ENCODE measurements at places on chromosomes 5 and 9. TPM values are rescaled to one million over a fixed set of nuclear protein-coding genes. Genes with fewer than 3 reads are reported as not detected.

- H3K36me3 ChIP-seq, result no peaks in the 10 kb centered on the region
- peaks cover 9% of the 10 kb centered on the region for H3K4me1 ChIP-seq
- H3K4me3 ChIP-seq, result peak overlapping the region; percentile 99
- H3K27ac ChIP-seq, result peak overlapping the region; percentile 75
- H3K27me3 ChIP-seq, result no peaks in the 10 kb centered on the region
Observed at GRCh38 chr5:218457-219291, 554 bp downstream of the SDHA start.

DNA sequence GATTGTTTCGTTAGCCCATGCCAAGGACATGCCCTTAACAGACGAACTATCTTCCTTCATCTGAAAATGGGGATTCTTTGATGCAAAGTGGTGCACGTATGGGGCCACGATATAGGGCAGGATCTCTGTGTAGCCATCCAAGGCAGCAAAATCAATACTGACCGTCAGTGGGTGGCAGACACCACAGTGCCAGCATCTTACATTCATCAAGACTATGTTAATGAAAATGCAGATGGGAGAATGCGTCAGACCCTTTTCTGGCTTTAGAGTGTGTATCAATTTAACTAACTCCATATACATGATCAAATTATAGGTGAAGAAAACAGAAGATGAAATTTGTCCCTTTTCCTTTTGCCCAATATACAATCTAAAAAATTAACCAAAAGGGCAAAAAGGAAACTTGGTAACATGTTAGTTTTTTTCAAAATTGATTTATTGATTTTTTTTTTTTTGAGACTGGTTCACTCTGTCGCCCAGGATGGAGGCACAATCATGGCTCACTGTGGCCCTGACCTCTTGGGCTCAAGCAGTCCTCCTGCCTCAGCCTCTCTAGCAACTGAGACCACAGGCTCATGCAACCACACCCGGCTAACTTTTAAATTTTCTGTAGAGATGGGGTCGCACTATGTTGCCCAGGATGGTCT lies 169.2 kb upstream of the SPRY4 start:
- H3K27ac ChIP-seq, result no peak overlapping the region
- H3K36me3 ChIP-seq, result no peaks in the 10 kb centered on the region
- H3K4me1 ChIP-seq, result no peaks in the 10 kb centered on the region

DNA sequence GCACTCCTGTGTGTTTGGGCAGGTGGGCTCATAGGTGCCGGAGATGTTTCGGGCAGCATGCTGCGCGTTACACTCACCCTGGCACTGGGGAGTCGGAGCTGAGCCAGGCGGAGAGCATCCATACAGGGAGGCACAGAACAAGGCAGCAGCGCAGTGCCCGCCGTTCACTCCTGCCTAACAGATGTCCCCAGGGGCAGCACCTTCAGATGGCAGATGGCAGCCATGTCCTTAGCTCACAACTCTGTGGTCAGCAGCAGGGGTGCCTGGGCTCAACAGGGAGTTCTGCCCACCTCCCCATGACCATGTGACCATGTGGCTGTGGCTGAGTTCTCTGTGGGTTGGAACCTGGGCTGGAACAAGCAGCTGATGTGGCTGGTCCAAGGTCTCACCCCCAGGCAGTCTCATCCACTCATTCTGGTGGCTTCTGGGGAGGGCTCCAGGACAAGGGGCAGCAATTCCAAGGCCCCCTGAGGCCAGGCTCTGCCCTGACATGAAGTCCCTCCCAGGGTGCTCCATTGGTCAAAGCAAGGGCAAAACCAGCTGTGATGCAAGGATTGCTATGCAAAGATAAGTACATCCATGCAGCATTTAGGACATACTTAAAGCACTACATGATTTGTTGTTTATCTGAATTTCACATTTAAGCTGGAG lies 64.2 kb downstream of the MRPL36 start:
- no peak overlapping the region for H3K27ac ChIP-seq
- H3K4me1 ChIP-seq, result no peaks in the 10 kb centered on the region
- no peaks in the 10 kb centered on the region for H3K27me3 ChIP-seq
- H3K36me3 ChIP-seq, result no peaks in the 10 kb centered on the region
- H3K4me3 ChIP-seq, result no peak overlapping the region

GRCh38 chr5:149684371-149684770 lies 45.7 kb upstream of the PPARGC1B start:
- DNase-seq, result no peak
- no peaks in the 10 kb centered on the region for H3K27me3 ChIP-seq
- H3K27ac ChIP-seq, result no peak overlapping the region
- no peak overlapping the region for H3K4me3 ChIP-seq
- H3K4me1 ChIP-seq, result peaks cover 9% of the 10 kb centered on the region

DNA sequence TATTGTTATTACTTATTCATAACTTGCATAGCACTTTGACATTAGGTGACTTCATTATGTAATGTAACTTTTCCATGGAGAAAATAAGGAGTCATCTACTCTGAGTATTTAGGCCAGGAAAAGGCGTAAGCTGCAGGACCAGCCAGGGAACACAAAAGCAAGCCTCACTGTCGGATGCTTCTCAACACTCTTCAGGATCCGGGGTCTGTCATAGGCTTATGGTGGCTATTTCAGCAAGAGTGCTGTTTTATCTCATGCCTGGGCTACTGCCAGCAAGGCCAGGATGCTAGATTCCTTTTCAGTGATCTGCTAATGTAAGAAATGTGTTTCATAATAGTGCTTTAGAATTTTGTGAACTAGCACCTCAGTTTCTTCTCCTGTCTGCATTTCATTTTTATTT lies 162.4 kb downstream of the CHSY3 start:
- H3K27me3 ChIP-seq, result no peaks in the 10 kb centered on the region
- H3K27ac ChIP-seq, result no peak overlapping the region
- no peak overlapping the region for H3K4me3 ChIP-seq
- DNase-seq, result no peak

- H3K27ac ChIP-seq, result no peak overlapping the region
- H3K4me3 ChIP-seq, result no peak overlapping the region
- H3K4me1 ChIP-seq, result no peaks in the 10 kb centered on the region
- no peak for DNase-seq
- H3K27me3 ChIP-seq, result no peaks in the 10 kb centered on the region
- H3K36me3 ChIP-seq, result no peaks in the 10 kb centered on the region
Observed at GRCh38 chr5:164680216-164680615, 1174.8 kb downstream of the MAT2B start.

- no peak overlapping the region for H3K27ac ChIP-seq
- H3K36me3 ChIP-seq, result no peaks in the 10 kb centered on the region
Observed at GRCh38 chr5:97915106-97915505, 732.1 kb upstream of the RIOK2 start.

GRCh38 chr9:14347406-14348122 lies 33.6 kb upstream of the NFIB start:
- DNase-seq, result no peak
- no peaks in the 10 kb centered on the region for H3K27me3 ChIP-seq
- H3K36me3 ChIP-seq, result no peaks in the 10 kb centered on the region
- H3K4me1 ChIP-seq, result no peaks in the 10 kb centered on the region
- H3K4me3 ChIP-seq, result no peak overlapping the region

- no peaks in the 10 kb centered on the region for H3K27me3 ChIP-seq
- H3K4me3 ChIP-seq, result no peak overlapping the region
- peaks cover 7% of the 10 kb centered on the region for H3K4me1 ChIP-seq
- H3K27ac ChIP-seq, result no peak overlapping the region
- DNase-seq, result no peak
Observed at GRCh38 chr5:71892641-71893365, 173.7 kb downstream of the CARTPT start.

- no peaks in the 10 kb centered on the region for H3K36me3 ChIP-seq
- H3K27me3 ChIP-seq, result no peaks in the 10 kb centered on the region
- no peak overlapping the region for H3K4me3 ChIP-seq
- DNase-seq, result no peak
- H3K27ac ChIP-seq, result no peak overlapping the region
Observed at GRCh38 chr5:123546657-123547056, 34.7 kb downstream of the CSNK1G3 start.

- peak overlapping the region; percentile 79 for H3K27ac ChIP-seq
- no peak overlapping the region for H3K4me3 ChIP-seq
- no peaks in the 10 kb centered on the region for H3K36me3 ChIP-seq
- no peaks in the 10 kb centered on the region for H3K27me3 ChIP-seq
Observed at GRCh38 chr5:72451741-72452505, 55.3 kb downstream of the ZNF366 start.

GRCh38 chr9:69115621-69116020 lies 58.5 kb upstream of the TJP2 start:
- H3K27me3 ChIP-seq, result no peaks in the 10 kb centered on the region
- DNase-seq, result no peak
- H3K27ac ChIP-seq, result no peak overlapping the region
- H3K4me1 ChIP-seq, result no peaks in the 10 kb centered on the region
- H3K36me3 ChIP-seq, result no peaks in the 10 kb centered on the region

DNA sequence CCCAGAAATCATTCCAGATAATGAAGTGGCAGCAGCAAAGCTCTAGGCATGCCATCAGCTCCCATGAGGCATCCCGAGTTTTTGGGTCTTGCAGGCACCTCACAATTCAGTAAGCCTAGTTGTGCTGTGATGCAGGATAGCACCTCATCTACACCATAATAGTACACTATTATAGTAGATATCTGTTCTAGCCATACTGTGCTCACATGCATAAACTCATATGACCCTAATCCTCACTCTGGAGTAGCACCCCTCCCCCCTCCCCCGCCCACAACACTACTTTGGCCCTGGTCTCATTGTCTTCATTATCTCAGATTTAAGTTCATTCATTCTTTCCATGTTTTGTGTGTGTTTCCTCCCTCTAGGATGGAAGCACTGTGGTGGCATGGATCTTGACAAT lies 102.5 kb upstream of the PITX1 start:
- H3K27me3 ChIP-seq, result no peaks in the 10 kb centered on the region
- H3K27ac ChIP-seq, result peak overlapping the region; percentile 49
- H3K4me3 ChIP-seq, result no peak overlapping the region
- no peaks in the 10 kb centered on the region for H3K36me3 ChIP-seq
- H3K4me1 ChIP-seq, result peaks cover 86% of the 10 kb centered on the region
- no peak for DNase-seq

GRCh38 chr5:144121577-144121976 lies 48.9 kb downstream of the YIPF5 start:
- H3K4me3 ChIP-seq, result no peak overlapping the region
- H3K4me1 ChIP-seq, result no peaks in the 10 kb centered on the region
- H3K36me3 ChIP-seq, result no peaks in the 10 kb centered on the region
- no peaks in the 10 kb centered on the region for H3K27me3 ChIP-seq
- no peak overlapping the region for H3K27ac ChIP-seq

DNA sequence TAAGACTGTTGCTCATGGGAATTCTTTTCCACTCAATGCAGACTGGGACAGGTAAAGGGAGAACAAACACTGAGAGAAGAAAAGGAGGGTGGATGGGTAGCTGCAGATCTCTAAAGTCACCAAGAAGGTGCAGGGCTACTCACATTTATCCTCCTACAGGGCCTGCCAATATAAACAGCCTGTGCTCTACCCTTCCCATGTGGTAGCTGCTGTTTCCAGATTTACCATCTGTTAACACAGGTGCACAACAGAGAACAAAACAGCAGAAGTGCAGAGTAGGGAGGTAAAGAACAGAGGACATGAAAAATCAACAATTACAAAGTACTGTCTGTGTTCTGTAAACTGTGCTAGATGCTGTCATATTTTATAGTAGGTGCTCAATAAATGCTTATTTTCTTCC lies 26.0 kb downstream of the JAKMIP2 start:
- H3K4me1 ChIP-seq, result no peaks in the 10 kb centered on the region
- no peak for DNase-seq
- no peaks in the 10 kb centered on the region for H3K27me3 ChIP-seq
- H3K36me3 ChIP-seq, result no peaks in the 10 kb centered on the region
- no peak overlapping the region for H3K27ac ChIP-seq
- H3K4me3 ChIP-seq, result no peak overlapping the region

DNA sequence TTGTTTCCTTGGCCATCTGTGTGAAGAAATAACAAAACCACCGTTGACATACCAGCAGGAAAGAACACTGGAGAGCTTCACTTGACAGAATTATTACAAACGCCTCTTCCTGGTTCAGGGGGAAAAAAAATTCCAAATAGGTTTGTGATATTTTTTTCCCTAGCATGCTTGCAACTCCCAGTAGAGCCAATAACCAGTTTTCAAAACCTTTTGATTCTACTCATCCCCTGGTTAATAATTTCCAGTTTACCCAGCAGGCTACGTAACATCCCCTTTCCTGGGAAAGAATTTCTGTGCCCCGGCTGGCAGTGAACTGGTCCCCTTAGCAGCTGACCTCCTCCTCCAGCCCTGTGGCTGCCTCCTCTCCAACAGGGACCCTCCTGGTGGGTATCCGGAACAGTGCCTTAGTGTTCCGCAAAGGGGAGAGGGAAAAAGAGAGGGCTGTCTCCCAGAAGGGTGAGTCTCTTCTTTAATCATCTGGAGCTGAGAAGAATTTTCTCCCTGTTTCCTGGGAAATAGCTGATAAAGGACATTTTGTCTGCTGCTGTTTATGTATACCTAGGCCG lies 72.8 kb upstream of the BOD1 start:
- H3K36me3 ChIP-seq, result no peaks in the 10 kb centered on the region
- H3K27me3 ChIP-seq, result no peaks in the 10 kb centered on the region
- peak overlapping the region; percentile 55 for H3K27ac ChIP-seq
- H3K4me3 ChIP-seq, result no peak overlapping the region

- H3K27me3 ChIP-seq, result no peaks in the 10 kb centered on the region
- no peak overlapping the region for H3K27ac ChIP-seq
- no peaks in the 10 kb centered on the region for H3K36me3 ChIP-seq
- DNase-seq, result no peak
- no peak overlapping the region for H3K4me3 ChIP-seq
Observed at GRCh38 chr5:124404796-124405195, 341.6 kb downstream of the ZNF608 start.

DNA sequence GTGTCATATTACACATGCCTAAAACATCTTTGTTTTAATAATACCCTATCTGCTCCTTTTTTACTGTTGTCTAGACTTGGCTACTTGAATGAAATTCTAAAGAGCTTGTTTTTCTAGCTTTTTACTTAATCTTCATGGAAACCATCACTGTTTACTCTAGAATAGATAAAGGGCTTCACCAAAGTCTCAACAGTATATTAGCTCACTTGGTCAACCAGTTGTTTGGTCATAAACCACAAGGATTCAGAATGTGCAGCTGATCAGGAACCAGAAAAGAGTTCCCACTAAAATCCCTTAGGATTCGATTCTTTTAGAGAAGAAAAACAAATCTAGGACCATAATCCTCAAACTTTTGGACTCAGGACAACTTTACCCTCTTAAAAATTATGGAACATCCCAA lies 38.0 kb downstream of the CDO1 start:
- no peaks in the 10 kb centered on the region for H3K27me3 ChIP-seq
- peaks cover 6% of the 10 kb centered on the region for H3K4me1 ChIP-seq
- no peak overlapping the region for H3K4me3 ChIP-seq

GRCh38 chr5:172789687-172790495 lies 18.9 kb upstream of the DUSP1 start:
- H3K27ac ChIP-seq, result no peak overlapping the region
- no peaks in the 10 kb centered on the region for H3K27me3 ChIP-seq
- H3K4me3 ChIP-seq, result no peak overlapping the region
- no peak for DNase-seq

- no peaks in the 10 kb centered on the region for H3K36me3 ChIP-seq
- H3K27ac ChIP-seq, result no peak overlapping the region
- H3K4me3 ChIP-seq, result no peak overlapping the region
- H3K27me3 ChIP-seq, result no peaks in the 10 kb centered on the region
- no peaks in the 10 kb centered on the region for H3K4me1 ChIP-seq
Observed at GRCh38 chr9:31519424-31519823, 865.0 kb upstream of the ACO1 start.

DMGDH gene
- 1.8 TPM for total RNA-seq

IDNK gene
- 5.1 TPM for total RNA-seq

EQTN gene
- total RNA-seq, result not detected

PAX5 gene
- not detected for total RNA-seq

RASEF gene
- 0.39 TPM for total RNA-seq

SLC28A3 gene
- total RNA-seq, result 2.6 TPM

PRR16 gene
- total RNA-seq, result not detected

ENTREP1 gene
- total RNA-seq, result not detected

IQGAP2 gene
- total RNA-seq, result 89.4 TPM

DPP7 gene
- 247 TPM for total RNA-seq

GADD45G gene
- total RNA-seq, result 5.4 TPM

GFI1B gene
- total RNA-seq, result 0.79 TPM
